Activated naive CD8-positive, alpha-beta T cell treated with anti-CD3 and anti-CD28 coated beads for 36 hours (primary cell): ENCODE measurements at places on chromosomes 16 and 17. TPM values are rescaled to one million over a fixed set of nuclear protein-coding genes. Genes with fewer than 3 reads are reported as not detected.

DNA sequence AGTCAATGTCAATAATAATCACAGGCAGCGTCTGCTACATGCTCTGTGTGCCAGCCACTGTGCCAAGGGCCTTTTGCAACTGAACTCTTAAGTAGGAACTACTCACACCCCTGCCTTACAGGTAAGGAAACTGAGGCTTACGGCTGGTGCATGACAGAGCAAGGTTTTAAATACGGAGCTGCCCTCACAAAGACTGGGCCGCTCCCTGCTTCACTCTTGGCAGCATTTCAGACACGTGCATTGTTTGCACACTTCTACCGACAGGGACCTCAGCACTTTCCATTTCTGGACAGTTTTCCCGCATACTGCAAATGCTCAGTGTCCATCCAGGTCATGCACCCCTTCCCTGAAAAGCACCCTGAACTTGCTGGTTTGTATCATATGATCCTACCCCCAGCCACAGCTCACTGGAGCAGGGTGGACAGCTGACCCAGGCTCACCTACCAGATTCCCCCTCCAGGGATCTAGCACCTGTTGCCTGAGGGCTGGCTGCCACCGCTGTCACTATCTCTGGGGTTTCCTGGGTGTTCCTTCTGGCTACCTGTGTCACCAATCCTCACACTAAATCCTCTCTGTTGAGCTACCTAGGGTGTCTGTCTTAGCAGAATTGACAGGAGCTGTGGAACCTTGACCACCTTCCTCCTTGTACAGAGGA, 142.9 kb downstream of the C16orf78 start:
- H3K4me1 ChIP-seq, result peaks cover 5% of the 10 kb centered on the region
- no peaks in the 10 kb centered on the region for H3K27me3 ChIP-seq
- no peak for DNase-seq
- no peak overlapping the region for H3K4me3 ChIP-seq

DNA sequence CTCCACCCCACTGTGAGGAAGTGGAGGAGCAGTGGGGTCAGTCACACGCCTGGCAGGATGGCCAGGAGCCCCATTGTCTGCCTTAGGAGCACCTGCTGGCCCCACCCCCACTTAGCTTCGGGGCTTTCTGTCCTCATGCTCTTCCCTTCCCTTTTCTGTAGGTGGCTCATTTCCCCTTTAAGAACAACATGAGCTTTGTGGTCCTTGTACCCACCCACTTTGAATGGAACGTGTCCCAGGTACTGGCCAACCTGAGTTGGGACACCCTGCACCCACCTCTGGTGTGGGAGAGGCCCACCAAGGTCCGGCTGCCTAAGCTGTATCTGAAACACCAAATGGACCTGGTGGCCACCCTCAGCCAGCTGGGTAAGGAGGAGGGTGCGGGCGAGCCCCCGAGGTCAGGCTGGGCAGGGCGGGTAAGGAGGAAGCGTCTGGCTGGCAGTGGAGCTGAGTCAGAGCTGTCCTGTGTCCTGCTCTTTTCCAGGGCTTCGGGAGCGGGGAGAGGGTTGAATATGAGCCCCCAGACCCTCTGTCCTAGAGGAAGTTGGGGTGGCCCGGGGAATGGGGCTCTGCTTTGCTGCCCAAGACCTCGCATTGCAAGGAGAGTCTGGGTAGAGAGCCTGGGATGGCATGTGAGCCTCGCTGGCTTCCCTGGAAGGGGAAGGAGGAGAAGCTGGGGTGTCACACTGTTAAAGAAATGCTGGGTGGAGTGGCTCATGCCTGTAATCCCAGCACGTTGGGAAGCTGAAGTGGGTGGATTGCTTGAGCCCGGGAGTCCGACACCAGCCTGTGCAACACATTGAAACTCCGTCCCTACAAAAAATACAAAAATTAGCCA, 9.2 kb upstream of the SERPINF1 start:
- H3K27ac ChIP-seq, result no peak overlapping the region
- no peak overlapping the region for H3K4me3 ChIP-seq
- no peaks in the 10 kb centered on the region for H3K36me3 ChIP-seq
- H3K4me1 ChIP-seq, result peaks cover 2% of the 10 kb centered on the region
- no peaks in the 10 kb centered on the region for H3K27me3 ChIP-seq

- DNase-seq, result no peak
- no peaks in the 10 kb centered on the region for H3K27me3 ChIP-seq
- peaks cover 9% of the 10 kb centered on the region for H3K4me1 ChIP-seq
- no peak overlapping the region for H3K27ac ChIP-seq
- no peak overlapping the region for H3K4me3 ChIP-seq
Observed at GRCh38 chr17:50430821-50431618, 5.0 kb downstream of the ACSF2 start.

- peaks cover 47% of the 10 kb centered on the region for H3K4me1 ChIP-seq
- H3K27ac ChIP-seq, result peak overlapping the region; percentile 83
- H3K4me3 ChIP-seq, result peak overlapping the region; percentile 51
Observed at GRCh38 chr16:23504453-23505179, 5.7 kb downstream of the GGA2 start.

TMEM106A gene
- total RNA-seq, result 9.0 TPM

DNA sequence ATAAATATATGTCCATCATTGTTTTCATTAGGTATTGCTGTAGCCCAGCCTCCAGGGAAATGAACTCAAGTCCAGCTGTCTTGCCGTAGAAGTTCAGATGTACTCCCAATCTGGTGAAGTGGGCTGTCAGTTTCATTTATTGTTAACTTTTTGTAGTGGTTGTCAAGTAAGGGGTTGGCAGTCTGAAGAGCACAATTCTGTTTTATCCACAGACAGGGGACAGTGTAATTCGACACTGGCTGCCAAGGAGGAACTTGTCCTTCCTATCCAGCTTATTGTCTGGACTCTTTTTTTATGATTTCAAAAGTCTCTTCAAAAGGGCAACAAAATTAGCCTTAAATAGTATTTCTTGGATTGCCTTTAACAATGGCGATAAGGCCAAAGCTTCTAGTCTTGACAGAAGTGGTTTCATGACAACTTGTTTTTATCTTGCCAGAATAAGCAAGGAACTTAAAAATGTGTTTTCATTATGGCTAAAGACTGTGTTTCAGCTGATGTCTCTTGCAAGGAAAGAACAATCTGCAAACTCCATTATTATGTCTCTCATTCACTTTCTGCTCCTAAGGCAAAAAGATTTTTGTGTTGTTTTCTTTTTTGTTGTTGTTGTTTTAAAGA, 73.9 kb upstream of the TANC2 start:
- H3K4me3 ChIP-seq, result no peak overlapping the region
- peaks cover 11% of the 10 kb centered on the region for H3K27me3 ChIP-seq
- H3K36me3 ChIP-seq, result peaks cover 2% of the 10 kb centered on the region
- H3K4me1 ChIP-seq, result peaks cover 12% of the 10 kb centered on the region

GRCh38 chr17:45889579-45889978, 4.8 kb upstream of the MAPT start:
- no peak overlapping the region for H3K27ac ChIP-seq
- peaks cover 8% of the 10 kb centered on the region for H3K27me3 ChIP-seq
- H3K36me3 ChIP-seq, result no peaks in the 10 kb centered on the region
- H3K4me3 ChIP-seq, result no peak overlapping the region

ZNF469 gene
- total RNA-seq, result 1.3 TPM
